Stimulated activated CD8-positive, alpha-beta memory T cell treated with anti-CD3 and anti-CD28 coated beads, Interleukin-15, amount 100 ng/mL, for 4 hours (primary cell): ENCODE measurements at places on chromosomes 7 and 10.

DNA sequence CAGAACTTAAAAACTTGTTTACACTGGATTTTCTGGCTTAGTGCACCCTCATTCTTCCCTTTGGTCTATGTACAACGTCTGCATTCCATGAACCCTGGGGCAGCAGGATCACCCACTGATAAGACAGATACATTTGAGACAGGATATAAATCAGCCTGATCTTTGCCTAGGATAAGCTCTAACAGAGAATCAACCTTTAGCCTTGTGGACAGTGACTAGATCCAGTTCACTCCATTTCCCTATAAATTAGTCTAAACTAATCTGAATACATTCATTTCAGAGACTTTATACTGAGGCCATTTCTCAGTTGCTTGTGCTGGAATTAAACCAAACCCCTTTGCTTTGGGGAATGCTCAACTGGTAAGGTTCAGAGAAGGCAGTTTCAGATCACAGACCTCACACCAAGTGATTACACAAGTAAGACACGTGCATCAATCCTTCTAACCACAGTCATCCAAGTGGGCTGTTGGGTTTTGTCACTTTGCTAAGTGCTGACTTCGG is 639.8 kb upstream of the FZD8 start:
- no peak for DNase-seq

- no peak for DNase-seq
Measured at GRCh38 chr7:87591211-87591610, 9.5 kb downstream of the ABCB1 start.

DNA sequence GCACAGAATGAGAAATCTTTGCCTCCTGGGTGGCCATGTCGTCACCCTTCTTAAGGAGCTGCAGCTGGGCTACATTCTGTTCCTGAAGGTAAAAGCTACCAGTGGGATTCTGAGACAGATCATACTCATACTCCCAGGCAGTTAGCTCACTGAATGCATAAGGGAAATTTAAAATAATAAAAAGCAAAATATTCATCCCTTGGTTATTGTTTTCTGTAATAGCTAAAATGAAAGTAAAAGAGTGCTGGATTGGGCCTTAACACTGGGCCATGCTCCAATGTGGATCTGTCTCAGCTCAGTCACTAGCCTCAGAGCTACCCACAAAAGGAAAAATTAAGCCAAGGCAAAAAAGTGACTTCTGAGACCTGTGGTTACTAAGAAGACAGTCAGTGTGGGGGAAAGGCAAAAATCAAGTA is 8.9 kb upstream of the DYNC2I1 start:
- DNase-seq = no peak

- no peak for DNase-seq
Measured at GRCh38 chr10:15419279-15419874, 48.3 kb upstream of the FAM171A1 start.

- no peak for DNase-seq
Measured at GRCh38 chr10:116968331-116968730, 36.7 kb downstream of the SHTN1 start.

GRCh38 chr7:85940798-85941197 is 702.9 kb upstream of the GRM3 start:
- no peak for DNase-seq

DNA sequence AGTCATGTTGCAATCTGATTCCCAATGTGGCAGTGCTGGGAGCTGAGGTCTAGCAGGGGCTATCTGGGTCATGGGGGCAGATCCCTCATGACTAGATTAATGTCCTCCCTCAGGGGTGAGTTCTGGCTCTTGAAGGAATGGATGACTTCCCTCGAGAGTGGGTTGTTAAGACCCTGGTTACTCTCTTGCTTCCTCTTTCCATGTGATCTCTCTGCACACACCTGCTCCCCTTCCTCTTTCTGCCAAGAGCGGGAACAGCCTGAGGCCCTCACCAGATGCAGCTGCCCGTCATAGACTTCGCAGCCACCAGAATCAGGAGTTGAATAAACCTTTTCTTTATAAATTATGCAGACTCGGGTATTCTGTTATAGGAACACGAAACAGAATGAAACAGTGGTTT is 37.8 kb downstream of the SFMBT2 start:
- DNase-seq = no peak

DNA sequence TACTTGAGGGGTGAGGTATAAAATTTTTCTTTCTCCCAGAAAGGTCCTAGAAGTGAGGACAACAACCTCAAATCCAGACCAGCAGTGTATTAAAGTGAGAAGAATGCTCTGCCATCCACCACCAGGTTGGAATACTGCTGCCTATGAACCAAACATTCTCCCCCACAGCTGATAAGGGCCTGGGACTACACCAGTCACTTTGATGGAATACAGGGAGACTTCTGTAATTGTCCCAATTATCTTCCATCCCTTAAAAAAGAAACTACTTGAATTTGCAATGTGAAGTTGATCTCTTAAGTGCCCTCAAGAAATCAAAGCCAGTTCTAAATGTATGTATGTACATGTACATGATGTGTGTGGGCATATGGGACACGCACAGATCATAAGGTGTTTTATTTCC is 3.0 kb downstream of the TBX20 start:
- DNase-seq = no peak

DNA sequence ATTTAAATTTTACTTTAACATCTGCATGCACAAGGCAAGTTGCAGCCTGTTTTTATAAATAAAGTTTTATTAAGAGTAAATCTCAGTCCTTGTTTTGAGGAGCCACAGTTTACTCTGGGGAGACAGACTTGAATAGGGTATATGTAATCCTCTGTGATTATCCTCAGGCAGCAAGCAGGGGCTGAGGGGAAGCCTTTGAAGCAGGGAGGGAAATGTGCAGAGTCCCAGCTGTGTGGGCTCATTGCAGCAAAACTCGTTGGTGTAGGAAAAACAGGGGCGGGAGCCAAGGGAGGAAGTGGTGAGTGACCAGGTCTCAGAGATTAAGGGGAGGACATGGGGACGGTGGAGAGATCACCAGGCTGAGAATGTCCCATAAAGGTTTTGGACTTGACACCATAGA is 34.3 kb upstream of the SMC3 start:
- DNase-seq = no peak

GRCh38 chr10:7945469-7946187 is 108.9 kb upstream of the GATA3 start:
- no peak for DNase-seq

DNA sequence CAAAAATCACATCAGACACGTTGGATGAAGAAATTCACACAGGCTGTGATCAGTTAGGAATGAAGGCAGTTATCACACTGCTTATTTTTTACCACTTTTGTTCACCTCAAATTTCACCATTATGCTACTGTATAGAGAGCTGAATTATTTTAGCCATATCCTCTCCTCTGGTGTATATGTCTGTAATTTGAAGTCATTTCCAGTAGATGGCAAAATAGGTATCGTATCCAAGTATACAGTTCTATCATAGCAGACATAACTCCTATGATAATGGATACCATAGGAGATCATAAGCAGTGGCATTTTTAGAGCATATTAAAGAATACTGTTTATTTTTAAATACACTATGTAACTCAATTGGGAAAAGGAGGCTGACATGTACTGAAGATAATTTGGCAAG is 909.7 kb downstream of the DNAJB9 start:
- no peak for DNase-seq

DNA sequence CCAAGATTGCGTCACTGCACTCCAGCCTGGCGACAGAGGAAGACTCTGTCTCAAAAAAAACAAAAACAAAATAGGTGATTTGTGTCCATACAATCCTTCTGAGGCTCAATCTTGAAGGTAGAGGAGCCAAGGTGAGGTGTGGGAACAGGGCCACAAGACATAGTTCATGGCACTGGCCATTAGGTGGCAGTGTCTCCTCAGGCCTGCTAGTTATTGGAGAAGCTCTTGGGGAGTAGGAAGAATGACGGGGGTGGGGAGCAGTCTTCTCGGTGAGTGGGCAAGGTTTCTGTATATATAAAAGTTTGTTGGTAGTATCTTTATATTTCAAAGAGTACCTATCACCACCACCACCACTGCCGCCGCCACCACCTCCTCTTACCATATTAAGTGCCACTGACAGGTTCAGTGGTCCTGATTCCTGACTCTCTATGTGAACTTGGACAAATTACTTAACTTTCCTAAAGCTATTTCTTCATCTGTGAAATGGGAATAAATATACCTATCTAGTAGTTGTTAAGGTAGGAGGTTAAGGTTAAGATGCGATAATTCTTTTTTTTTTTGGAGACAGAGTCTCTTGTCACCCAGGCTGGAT is 24.0 kb downstream of the CCSER2 start:
- DNase-seq = peak; percentile 57

GRCh38 chr7:51316666-51317581 is at the start of gene COBL:
Gene COBL (minus strand): TSS chr7:51316809. CDS start chr7:51316633, 176 bp downstream.
- no peak for DNase-seq

- no peak for DNase-seq
Measured at GRCh38 chr7:30998180-30998579, 34.4 kb downstream of the GHRHR start.
